ENCODE measurements at places on chromosomes 3 and 15.

DNA sequence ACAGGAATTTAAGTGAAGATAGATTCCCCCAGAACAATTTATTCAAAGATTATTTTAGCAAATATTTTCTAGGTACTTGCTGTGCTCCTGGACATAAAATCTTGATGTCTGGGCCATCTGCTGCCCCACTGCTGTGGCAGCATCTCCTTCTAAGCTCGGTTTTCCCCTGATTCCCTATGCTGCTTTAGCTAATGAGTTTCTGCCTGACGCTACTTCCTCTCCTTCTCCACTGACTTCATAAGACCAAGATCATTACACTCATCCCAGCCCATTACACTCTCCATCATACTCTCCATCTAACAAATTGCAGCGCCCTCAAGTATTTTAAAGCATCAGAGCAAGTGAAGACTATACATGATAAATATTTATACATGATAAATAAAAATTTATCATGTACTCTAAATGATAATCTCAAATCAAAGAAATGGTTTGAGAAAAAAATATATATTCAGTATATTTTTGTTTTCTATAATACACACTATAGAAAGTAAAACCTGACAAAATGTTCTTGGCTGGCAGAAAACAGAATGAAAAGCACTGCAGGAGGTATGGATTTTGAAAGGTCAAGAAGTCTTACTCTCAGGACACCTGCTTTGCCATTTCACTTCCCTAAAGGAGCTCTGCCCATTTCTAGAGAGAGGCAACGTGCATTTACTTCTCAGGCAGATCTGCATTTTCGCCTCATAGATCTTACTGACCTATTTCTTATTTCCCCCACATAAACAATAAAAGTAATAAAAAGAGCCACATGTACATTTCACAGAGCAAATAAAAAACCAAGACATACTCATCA is 232.0 kb downstream of the KCNMB2 start:
- no peak for DNase-seq

GRCh38 chr3:79515072-79515471 is 252.7 kb downstream of the ROBO1 start:
- no peak for DNase-seq

- DNase-seq: no peak
These were observed 32.2 kb downstream of the SYNM start for GRCh38 chr15:99137111-99137546.

DNA sequence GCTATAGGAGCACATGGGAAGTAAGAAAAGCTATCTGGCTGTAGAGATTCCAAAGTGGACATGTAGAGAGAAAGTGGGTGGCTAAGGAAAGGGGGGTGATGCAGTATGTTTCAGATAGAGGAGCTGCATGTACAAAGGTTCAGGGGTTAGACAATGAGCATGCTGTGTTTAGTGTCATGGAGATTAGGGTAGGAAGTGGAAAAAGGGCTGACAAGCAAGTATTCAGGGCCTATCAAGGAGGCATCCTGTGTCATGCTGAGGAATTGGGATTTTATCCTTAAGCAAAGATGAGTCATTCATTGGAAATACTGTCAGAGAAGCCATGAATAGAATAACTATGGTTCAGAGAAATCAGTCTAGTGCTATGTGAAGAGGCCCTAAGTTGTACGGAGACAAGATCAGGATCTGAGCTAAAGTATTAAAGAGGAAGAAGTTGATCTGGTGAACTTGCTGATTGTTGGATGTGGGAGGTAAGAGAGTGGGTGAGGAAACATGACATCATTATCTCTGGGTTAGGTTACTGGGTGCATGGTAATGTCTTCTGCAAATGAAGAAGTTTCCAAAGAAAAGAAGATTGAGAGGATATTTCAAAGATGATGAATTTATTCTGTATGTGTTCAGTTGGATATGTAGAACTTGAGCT is 176.7 kb upstream of the GOLIM4 start:
- DNase-seq: no peak

GRCh38 chr3:21170964-21171363 is 580.0 kb downstream of the ZNF385D start:
- DNase-seq: no peak

DNA sequence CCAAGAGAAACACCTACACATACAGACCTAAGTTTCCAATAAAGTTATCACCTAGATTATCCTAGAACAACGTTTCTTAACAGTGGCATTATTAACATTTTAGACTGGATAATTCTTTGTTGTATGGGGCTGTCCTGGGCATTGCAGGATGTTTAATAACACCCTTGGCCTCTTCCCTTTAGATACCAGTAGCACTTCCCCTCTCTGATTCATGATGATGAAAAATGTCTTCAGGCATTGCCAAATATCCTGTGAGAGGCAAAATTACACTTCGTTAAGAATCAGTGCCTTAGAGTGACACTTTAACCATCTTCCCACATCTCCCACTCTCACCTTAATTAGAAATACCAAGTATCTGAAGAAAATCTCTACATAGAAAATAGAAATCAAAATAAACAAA is 352.6 kb downstream of the CGGBP1 start:
- no peak for DNase-seq

- no peak for DNase-seq
These were observed 221.8 kb upstream of the SUCLG2 start for GRCh38 chr3:67876261-67876660.
